ENCODE measurements at places on chromosomes 2 and 18.

GRCh38 chr18:61589053-61589723, 256.0 kb downstream of the CDH20 start:
- DNase-seq = no peak

DNA sequence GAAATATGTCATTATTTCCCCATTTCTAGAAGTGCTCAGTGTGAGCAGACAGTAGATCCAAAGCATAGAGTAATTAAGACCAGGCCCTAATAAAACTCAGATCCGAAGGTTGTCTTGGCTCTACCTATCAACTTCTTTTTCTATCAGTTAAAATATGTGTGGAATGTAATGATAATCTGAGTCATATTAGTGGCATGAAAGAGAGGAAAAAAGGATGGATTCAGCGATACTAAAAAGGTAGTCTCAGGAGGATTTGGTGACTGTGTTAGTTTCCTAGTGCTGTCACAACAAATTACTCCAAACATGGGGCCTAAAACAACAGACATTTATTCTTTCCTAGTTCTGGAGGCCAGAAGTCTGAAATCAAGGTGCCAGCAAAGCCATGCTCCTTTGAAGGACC, 103.7 kb upstream of the NABP1 start:
- no peak for DNase-seq

GRCh38 chr2:65431421-65432226, 775 bp downstream of the SPRED2 start:
- DNase-seq = peak; percentile 22

DNA sequence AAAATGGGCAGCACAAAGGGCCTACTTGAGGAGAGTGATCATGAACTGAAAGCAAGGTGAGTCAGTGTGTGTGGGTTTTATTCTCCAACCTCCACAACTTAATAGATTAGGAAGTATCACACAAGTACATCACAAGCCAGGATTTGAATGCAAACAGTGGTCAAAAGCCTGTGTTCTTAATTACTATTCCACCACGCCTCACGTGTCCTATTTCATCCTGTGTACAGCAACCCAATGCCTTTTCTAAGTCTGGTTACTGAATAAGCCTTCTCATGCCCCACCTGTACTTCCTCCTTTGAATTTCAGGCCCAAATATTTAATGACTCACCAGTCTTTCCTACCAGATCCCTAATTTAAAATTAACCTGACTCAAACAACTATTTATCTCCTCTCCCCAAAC, 755.7 kb upstream of the SLC8A1 start:
- DNase-seq = no peak

- no peak for DNase-seq
These were observed 86.5 kb downstream of the STRADB start for GRCh38 chr2:201538025-201538424.

- no peak for DNase-seq
These were observed 243.8 kb downstream of the BABAM2 start for GRCh38 chr2:28134262-28134812.

DNA sequence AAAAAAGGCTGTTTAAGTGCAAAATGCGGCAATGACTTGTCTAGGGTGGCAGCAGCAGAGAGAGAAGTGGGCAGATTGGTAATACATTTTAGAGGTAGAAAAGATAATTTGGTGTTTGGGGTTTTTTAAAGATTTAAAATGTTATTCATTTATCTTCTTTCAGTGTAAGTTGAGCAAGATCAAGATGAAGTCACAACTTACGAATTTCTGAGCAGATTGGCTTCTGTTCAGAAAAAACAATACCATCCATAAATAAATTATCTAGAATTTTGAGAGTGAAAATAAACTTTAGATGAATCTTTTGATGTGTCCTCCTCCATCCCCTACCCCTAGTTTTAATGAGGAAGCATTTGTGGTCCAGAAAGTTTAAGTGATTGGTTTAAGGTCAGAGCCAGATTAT, 47.9 kb upstream of the FAM171B start:
- DNase-seq = no peak

GRCh38 chr2:17328161-17328560, 190.1 kb downstream of the RAD51AP2 start:
- no peak for DNase-seq

DNA sequence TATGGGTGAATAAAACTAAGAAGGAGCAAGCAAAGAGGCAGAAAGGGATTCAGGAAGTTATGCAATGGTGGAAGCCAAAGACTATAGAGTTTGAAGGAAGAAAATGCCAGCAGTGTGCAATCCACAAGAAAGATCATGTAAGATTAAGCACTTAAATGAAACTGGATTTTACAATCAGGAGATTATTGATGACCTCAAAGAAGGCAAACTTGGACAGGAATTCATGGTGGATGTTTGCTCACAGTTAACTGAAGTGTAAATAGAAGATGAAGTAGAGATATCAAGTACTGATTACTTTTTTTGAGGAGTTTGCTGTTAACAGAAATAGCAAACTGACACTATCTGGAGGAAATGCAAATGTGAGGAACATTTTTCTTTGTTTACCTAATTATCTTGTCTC, 308.9 kb downstream of the RND3 start:
- DNase-seq = no peak

DNA sequence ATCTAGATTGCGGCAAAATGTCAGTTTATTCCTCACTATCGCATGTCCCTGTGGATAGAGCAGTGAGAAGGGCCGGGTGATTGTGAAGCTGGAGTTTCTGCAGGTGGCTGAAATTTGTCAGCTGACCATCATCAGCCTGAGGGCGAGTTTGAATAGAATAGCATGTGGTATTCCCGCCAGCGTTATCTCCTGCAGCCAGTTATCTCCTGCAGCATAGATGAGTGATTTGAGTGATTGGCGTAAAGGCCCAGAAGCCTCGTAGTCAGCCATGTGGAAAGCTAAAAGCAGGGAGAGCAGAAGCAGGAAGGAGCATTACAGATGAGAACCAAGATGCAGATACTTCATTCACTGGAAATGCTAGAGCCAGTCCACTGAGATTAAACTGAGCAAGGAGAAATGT, 65.5 kb downstream of the CABLES1 start:
- DNase-seq = no peak
